Camera-type eye (tissue), 1 donor: ENCODE measurements at places on chromosomes 16 and 17. TPM values are rescaled to one million over a fixed set of nuclear protein-coding genes. Genes with fewer than 3 reads are reported as not detected.

Gene ADAD2
- total RNA-seq: 4.3 TPM

Gene RCVRN
- 165 TPM for total RNA-seq

Gene ALOXE3
- not detected for total RNA-seq

Gene CTRL
- 1.5 TPM for total RNA-seq

Gene NPTX1
- 12.9 TPM for total RNA-seq

Gene GUCY2D
- 26.8 TPM for total RNA-seq

Gene PABPN1L
- 0.38 TPM for total RNA-seq

Gene AARS1
- total RNA-seq: 98.4 TPM

Gene ATP2A1
- 46.8 TPM for total RNA-seq

Gene HS3ST3B1
- 52.8 TPM for total RNA-seq

Gene ABCC12
- total RNA-seq: not detected

Gene CNGB1
- total RNA-seq: 50.7 TPM

Gene TBX6
- 0.66 TPM for total RNA-seq

Gene HOXB1
- not detected for total RNA-seq

Gene ZNF785
- total RNA-seq: 30.5 TPM

Gene SLFN13
- 2.7 TPM for total RNA-seq

Gene HOXB9
- total RNA-seq: not detected

Gene KRT25
- 0.22 TPM for total RNA-seq

Gene STX8
- 75.2 TPM for total RNA-seq

Gene SUPT4H1
- total RNA-seq: 38.3 TPM

Gene SPATA22
- 1.8 TPM for total RNA-seq

Gene PSMD3
- total RNA-seq: 75.3 TPM

Gene AIPL1
- 335 TPM for total RNA-seq

Gene CCL3
- total RNA-seq: 1.3 TPM

Gene SMTNL2
- total RNA-seq: 17.4 TPM

Gene CASKIN1
- total RNA-seq: 7.3 TPM

Gene SKAP1
- 0.38 TPM for total RNA-seq

Gene UBB
- total RNA-seq: 1,029 TPM

Gene APRT
- 33.9 TPM for total RNA-seq

Gene WNT3
- 2.9 TPM for total RNA-seq

Gene WFDC1
- 46.3 TPM for total RNA-seq

Gene TUBG1
- 28.0 TPM for total RNA-seq

Gene SLC52A1
- total RNA-seq: not detected

Gene PRRT2
- total RNA-seq: 32.2 TPM

Gene TNFRSF17
- not detected for total RNA-seq

Gene TRAP1
- total RNA-seq: 84.4 TPM

Gene KIFC3
- 84.1 TPM for total RNA-seq

Gene TRIM72
- 7.6 TPM for total RNA-seq

Gene CCDC200
- total RNA-seq: not detected

Gene CCL7
- total RNA-seq: not detected

Gene DDX52
- total RNA-seq: 39.6 TPM

Gene KRTAP1-4
- total RNA-seq: not detected

Gene CLEC19A
- 29.2 TPM for total RNA-seq

Gene TBC1D3C
- total RNA-seq: not detected

Gene SEZ6
- total RNA-seq: 21.8 TPM

Gene PLA2G10
- total RNA-seq: not detected

Gene TCAP
- 57.6 TPM for total RNA-seq

Gene FSCN2
- 7.9 TPM for total RNA-seq
